ENCODE measurements at places on chromosomes 12 and 14.

DNA sequence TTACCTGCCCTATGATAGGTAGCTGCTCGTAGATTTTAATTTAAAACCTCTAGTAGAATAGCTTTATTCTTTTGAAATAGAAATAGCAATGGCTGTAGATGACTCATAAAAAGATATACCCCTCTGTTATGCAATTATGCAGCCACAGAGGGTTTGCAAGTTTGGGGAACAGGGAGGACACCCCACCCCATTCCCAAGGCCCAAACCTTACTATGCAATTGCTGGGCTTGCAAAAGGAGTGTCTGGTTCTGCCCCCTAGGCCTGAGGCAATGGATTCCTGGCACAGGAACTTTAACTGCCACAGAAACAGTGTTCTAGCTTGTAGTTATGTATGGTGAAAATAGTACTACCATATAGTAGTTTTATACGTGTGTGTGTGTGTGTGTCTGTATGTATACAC is 403.3 kb downstream of the ADAMTS20 start:
- no peak for DNase-seq

GRCh38 chr14:81464253-81465002 is 64.3 kb upstream of the STON2 start:
- peak; percentile 24 for DNase-seq

DNA sequence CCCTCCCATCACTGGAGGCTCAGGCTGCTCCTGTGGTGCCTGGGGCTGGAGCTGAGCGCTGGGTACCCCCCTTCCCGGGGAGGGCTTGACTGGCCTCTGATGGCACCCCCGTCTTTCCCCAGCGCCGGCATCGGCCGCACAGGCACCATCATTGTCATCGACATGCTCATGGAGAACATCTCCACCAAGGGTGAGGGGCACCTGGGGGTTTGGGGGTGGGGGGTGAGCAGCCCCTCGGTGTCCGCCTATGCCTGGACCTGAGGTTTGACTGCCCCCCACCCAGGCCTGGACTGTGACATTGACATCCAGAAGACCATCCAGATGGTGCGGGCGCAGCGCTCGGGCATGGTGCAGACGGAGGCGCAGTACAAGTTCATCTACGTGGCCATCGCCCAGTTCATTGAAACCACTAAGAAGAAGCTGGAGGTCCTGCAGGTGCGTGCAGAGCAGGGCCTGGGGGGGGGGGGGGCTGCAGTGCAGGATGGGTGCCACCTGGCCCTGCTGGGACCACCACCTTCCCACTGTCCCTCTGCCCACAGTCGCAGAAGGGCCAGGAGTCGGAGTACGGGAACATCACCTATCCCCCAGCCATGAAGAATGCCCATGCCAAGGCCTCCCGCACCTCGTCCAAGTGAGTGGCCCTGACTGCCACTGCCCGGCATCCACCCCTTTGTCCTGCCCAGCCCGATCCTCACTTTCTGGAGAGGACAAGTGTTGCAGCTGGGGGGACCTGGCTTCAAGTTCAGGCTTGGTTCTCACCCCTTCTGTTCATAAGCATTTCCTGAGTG is 8.8 kb downstream of the PTPN6 start:
- no peak for DNase-seq

- DNase-seq = no peak
These were observed 51.7 kb upstream of the G2E3 start for GRCh38 chr14:30507209-30507608.

DNA sequence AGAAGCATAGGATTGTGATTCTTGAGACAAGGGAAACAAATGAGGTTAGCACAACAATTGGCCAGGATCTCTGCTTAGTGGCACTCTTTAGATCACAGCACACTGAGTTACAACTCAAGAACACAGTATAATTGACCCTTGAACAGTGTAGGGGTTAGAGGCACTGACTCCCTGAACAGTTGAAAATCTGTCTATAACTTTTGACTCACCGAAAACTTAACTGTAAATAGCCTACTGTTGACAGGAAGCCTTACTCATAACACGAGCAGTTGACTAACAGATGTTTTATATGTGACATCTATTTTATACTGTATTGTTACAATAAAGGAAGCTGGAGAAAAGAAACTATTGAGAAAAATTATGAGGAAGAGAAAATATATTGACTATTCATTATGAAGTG is 296.1 kb downstream of the RERGL start:
- DNase-seq = no peak

GRCh38 chr12:107411792-107412535 is 273.6 kb upstream of the PWP1 start:
- DNase-seq = no peak

DNA sequence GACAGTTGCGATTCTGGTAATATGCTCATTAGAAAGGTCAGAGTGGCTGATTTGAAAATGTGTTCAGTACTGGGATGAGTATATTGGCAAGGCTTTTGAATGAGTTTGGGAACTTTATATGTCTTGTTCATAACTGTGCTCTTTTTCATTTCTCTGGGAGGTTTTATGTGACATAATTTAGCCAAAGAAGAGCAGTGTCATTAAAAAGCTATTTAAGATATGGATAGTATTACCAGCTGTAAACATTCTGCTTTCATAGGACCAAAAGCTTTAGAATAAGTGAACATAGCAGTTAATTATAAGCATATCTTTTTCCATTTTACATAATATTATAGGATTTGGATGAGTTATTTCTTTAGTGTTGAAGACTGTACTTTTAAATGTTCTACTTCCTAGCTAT is 260.4 kb downstream of the TTC6 start:
- DNase-seq = no peak

DNA sequence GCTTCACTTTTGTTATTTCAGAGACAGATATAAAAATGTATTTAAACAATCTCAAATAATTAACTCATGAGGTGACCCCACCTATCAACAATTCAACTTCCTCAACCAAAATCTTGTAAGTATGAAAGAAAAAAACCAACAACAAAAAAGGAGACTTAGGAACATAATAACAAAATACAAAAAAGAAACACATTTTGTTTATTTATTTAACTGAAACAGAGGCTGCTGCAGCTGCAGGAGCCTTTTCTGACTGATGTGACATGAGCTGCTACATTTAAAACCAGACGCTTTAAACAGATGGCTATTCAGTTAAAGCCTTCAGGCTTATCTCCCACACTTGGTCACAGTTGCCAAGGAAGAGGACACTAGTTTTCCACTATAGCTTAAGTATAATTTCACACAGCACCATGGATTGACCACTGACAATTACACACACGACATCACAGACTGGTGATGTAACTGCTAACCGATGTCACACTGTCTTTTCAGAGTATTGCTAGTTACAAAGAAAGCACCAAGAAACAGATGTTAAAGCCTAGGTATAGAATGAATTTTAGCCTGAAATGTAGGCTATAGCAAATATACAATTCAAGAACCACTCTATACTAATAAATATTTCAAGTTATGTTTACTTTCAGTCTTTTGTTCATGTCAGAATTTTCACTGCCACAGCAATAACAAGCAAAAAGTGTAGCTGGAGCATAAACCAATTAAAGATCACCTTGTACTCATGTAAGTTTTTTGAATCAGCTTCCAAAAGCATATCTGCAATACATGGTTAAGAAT is 113.0 kb downstream of the MED13L start:
- DNase-seq = no peak

DNA sequence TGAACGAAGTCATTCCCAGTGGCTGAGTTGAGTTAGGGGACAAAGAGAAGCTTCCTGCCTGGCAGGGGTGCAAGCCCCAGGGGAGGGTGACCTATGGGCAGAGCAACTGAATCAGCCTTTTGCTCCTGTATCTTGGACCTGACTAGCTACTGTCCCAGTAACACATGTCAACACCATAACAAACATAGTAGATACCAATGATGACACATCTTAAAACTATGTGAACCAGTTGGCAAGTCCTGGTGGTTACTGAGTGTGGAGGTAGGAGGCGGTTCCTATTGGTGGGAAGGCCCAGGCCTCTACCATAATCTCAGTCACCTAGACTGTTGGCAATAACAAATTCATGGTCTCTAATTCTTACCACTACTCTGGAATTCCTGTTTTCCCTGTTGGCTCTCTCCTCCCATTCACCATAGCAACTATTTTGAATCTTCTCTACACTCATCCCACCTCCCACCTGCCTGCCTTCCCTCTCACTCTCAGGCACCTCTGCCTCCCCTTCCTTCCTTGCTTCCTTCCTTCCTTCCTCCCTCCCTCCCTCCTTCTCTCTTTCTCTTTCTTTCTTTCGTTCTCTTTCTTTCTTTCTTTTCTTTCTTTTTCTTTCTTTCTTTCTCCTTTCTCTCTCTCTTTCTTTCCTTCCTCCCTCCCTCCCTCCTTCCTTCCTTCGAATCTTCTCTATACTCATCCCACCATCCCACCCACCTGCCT is 8.1 kb upstream of the P2RX7 start:
- DNase-seq = no peak

DNA sequence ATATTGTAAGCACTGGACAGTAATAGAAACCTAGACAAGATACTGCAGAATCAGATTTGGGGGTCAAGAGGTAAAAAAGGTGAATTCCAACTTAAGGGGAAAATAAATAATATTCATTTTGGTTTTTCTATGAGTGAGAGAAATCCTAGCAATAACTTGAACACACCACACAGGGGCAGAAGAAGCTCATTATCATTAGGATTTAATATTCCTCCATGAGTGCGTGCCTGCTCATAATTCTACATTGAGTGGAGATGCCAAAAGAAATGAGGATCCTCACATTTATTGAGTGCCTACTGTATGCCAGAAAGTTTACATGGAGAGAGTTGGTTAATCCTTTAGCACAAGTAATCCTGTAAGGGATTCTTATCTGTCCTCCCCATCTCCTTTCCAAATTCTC is 40.5 kb upstream of the C14orf132 start:
- no peak for DNase-seq

DNA sequence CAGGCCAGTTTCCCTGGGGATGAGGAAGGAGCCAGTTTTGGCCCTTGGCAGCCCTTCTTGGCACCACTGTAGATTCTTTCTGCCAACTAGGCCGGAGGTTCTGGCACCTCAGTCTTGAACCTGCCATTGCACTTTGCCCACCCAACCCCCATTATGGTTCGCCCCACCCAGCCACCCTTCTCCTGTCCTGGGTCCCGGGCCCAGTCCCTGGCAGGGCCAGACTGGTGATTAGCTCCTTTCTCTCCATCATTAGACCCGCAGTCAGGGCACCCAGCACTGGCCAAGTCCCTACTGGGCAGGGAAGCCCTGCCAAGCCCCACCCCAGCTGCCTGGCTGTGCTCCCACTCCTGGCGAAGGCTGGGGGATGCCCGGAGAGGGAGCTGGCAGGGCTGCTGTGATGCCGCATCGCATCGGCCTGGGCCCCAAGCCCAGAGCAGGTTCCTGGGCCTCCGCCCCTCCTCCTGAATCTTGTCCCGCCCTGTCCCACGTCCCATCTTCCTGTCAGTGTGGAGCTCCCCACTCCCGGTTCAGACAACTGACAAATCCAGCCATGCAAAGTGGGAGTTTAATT is 9.8 kb downstream of the FAM222A start:
- no peak for DNase-seq

GRCh38 chr12:128531170-128531569 is 264.2 kb downstream of the TMEM132C start:
- no peak for DNase-seq

GRCh38 chr14:100476012-100476822 is 111.0 kb downstream of the BEGAIN start:
- DNase-seq = peak; percentile 23

DNA sequence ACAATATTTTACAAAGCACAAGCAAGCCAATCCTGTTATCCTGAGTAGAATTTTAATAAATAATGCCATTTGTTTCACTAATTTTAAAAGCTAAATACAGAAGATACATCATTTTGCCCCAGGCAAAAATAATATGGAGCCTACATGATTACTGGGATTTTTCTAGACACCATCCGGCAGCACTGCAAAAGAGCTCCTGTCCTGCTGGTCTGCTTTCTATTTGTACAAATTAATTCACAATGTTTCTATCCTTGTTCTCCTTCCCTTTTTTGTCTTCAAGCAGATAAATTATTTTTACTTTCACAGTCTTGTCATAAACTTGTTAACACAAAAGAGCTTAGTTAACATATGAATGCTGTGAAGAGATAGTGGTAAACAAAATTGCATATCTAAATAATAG is 4.6 kb downstream of the SIX1 start:
- no peak for DNase-seq

GRCh38 chr12:40153432-40153831 is 47.6 kb upstream of the SLC2A13 start:
- no peak for DNase-seq

DNA sequence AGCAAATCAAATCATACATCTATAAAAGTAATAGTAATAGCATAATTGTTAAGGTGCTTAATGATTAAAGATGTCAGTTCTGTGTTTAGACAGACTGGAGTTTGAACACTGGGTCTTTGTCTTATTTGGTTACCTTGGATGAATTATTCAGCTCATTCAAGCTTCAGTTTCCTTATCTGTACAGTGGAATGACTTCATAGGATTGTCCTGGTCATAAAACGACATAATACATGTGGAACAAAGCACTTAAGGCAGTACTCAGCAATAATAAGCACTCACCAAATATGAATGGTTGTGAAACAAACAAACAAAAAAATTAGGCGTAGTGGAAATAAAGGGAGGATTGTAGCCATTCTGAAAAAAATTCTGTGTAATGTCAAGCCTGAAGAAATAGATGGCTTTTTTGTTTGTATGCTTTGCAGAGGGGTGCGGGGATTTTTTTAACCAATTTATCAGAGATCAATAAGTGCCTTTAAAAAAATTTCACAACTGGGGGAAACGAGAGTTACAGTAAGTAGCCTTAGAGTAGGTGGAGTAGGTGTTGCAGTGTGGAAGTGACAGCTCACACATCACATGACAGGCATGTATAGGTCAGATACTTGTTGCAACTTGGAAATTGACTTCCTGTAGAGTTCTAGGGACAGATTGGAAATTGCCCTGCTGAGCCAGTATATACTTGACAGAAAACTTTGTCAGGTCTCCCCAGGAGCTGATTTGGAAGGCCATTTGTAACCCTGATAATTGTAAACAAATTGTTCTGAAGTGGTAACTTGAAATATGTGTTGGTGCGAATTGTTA is 157.7 kb downstream of the SLC15A5 start:
- no peak for DNase-seq

- peak; percentile 90 for DNase-seq
These were observed 28.4 kb downstream of the SLC7A8 start for GRCh38 chr14:23154964-23155587.

DNA sequence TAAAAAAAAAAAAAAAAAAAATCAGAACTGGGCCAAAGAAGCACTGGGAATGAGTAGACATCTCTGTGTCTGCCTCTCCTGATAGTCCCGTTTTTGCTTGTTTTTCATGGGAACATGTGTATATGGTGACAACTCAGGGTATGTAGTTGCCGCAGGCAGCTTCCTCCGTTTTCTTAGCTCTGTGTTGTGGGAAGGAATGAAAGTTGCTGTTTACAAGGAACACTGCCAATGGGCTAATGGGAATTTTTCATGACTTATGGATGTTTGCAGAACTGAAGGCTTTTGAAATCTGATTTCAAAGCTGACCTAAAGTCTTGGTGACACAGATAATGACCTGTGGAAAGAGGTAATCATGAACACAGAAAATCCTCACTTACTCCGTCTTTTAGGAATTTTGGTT is 146.4 kb upstream of the BTG1 start:
- no peak for DNase-seq

Measured in AG09319 (cell line).